IMR-90 (cell line): ENCODE measurements at places on chromosomes 2 and 18.
A peak's percentile ranks its signal among the peaks of the same experiment; 100 is the strongest.

DNA sequence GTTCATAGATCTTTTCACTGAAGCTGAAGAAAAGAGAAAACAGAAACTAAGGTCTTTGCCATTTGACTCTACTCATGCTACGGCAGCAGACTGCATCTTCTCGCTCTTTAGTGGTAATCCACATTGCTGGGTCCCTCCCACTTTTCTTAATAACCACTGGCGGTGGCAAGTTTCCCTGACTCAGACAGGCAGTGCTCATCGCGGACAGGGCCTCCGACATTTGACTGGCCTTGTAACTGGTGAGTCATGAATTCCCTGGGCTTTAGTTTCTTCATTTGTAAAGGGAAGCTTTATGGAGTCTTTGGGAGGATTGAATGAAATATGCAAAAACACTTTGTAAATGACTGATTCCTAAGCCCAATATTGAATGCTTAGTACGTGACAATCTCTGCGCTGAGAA is 238.2 kb upstream of the RBBP8 start:
- DNase-seq: peak; percentile 98

DNA sequence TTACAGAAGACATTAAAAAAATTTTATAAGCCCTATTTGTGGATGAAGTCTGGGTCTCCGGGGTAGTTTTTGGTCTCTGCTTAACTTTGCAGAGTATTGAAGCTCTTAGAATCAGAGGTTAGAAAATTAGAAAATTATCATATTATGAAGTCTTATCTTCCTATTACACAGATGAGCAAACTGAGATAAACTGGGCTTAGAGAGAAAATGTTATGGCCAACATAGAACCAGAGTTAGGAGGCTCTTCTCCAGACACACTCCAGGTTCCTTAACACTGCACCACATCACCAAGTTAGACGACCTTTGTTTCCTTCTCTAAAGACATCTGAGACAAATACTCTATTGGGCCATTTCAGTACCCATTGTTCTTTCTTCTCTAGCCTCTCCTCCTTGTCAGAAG is 36.7 kb upstream of the NEB start:
- no peak for DNase-seq

GRCh38 chr2:224532931-224533330 is 52.2 kb downstream of the CUL3 start:
- DNase-seq: no peak

DNA sequence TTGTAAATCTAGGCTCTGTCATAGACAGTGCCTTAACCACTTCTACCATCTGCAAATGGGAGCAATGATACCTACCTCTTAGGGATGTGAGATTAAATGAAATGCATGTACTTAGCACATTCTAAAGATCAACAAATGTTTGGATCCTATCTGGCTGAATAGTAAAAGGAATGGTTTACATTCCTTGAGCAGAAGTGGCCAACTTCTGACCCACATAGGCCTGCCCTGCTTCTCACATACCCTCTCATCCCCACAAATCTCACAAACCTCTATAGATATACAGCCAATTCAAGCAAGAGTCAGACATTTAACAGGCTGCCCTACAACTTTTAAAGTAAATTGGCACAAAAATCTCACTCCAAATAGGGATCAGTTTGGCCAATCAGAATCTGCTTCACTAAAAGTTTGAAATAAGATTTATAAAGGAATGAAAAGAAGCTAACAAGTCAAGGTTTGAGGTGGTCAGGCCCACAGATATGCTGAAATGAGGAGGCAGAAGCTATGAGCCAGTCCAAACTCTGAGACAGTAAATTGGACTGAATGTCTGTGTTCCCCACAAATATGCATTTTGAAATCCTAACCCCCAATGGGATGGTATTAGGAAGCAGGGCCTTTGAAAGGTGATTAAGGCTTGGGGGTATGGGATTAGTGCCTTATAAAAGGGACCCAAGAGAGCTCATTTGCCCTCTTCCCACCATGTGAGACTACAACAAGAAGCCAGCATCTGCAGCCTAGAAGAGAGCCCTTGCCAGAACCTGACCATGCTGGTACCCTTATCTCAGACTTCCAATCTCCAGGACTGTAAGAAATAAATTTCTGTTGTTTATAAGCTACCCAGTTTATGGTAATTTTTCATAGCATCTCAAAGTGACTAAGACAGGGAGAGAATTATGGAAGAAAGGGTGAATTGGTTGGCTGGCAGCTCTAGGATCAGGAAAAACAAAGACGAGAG is 227.8 kb upstream of the RBMS1 start:
- no peak for DNase-seq

GRCh38 chr2:95121093-95121406 is 558 bp downstream of the MRPS5 start:
- no peak for DNase-seq

DNA sequence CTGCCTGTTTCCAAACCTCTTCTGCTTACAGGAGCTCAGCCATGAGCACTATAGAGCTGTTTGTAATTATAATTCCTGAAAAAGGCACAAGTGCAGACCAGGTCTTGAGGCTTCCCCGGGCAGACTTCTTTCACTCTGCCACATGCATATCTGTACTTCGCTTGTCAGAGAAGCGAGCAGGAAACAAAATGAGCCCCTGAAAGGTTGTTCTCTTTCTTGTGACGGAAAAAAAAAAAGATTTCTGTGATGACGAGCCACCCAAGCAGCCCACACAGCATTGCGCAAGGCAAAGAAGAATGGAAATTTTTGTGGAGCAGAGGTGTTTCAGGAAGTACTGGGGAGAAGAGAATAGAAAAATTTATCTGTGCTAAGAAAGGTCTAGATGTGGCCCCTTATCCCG is 54.0 kb upstream of the LINC00305 start:
- no peak for DNase-seq

- no peak for DNase-seq
Measured at GRCh38 chr18:63818212-63818611, 43.0 kb downstream of the SERPINB7 start.

DNA sequence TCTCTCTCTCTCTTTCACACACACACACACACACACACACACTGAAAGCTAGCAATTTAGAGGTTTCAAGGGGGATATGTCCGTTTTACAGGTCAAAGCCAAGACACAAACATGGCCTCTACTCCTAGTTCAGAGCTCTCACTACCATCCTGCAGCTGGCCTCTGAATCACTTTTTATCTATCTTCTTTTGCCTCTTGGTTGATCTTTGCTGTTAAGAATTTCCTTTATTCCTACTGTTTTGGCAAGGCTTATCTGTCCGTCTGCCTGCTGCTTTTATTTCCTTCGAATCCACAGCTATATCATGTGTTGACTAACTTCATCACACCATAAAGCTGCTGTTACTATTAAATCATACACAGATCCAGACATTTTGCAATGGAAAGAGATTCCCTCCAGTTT is 543.0 kb downstream of the PLCL1 start:
- DNase-seq: no peak

DNA sequence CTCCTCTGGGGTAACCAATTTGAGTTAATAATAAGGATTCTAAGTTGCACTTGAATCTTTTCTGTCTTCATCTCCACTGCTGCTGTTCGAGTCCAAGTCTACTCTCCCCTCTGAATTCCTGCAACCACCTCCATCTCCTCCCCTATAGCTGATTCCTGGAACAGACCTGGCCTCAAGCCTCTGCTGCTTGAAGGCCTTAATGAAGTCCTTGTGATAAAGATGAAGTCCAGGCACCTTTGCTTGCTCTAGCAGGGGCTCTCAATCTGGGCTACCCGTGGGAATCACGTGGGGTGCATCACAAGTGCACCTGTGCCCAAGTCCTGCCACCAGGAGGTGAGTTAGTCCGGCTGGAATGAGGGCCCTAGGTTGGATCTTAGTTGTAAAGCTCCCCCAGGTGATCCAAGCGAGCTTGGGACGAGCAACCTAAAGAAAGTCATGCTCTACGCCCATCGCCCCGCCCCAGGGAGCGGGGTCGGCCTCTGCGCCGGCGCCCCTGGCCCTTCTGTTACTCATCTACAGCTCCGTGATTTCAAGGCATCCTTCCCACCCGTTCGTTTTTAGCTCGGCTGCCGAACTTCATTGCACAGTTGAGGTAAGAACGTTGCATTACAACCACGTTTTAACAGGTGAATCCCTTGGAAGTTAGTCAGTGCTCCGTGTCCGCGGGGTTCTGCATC is 905 bp upstream of the IAH1 start:
- no peak for DNase-seq

DNA sequence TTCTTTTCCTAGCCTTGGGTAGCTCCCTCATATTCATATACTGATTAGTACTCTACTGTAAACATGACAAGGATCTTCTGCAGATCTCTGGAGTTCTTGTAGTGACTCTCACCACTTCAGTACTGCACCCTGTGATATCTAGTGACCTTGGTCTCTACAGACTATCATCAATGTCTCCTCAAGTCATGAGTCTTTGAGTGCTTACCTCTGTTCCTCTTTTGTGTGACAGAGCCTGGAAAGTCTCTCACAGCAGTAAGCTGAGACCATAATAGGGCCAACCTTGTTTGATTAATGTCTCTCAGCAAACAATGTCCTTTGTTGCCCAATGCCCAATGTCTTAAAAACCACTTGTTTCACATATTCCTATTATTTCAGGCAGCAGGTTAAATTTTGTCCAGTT is 34.2 kb upstream of the BAZ2B start:
- DNase-seq: no peak

- peak; percentile 71 for DNase-seq
Measured at GRCh38 chr2:237968048-237968862, 1.4 kb downstream of the UBE2F start.

DNA sequence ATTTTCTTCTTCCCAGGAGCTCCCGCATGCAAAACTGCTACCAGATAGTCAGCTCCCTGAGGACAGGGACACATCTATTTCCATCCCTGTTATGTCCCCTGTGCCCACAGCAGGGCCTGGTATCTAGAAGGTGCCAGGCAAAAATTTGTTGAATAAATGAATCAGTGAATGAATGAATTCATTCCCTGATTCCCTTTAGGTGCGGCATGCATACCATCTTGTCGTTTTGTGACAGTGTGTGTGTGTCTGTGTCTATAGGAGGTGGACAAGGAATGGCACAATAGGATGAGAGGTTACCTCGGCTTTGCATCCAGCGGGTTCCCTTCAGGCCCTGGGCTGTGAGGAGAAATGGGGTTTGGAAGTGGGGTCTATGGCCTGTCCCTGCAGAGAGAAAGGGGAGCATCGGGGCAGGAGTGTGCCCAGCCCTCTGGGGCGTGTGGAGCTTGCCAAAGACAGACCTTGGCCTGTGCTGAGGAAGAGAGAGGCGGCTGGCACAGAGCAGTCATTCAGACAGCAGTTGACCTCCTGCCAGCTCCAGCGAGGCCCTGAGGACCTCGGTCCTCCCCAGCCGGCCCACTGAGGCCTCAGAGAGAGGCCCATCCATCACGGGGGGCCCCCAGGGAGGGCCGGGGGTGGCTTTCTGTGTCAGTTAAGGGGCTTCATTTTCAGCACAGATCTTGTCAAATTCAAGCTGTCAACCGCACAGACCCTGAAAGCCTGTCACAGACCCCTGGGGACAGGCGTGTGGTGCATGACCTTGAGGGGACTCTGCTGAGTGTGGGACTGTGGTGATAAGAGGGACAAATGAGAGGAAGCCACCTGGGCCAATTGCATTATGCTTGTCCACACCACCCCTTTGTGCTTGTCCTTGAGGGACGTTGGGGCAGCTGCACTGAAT is 125.9 kb upstream of the CXCR4 start:
- no peak for DNase-seq
